ENCODE measurements at places on chromosomes 5 and 9.

DNA sequence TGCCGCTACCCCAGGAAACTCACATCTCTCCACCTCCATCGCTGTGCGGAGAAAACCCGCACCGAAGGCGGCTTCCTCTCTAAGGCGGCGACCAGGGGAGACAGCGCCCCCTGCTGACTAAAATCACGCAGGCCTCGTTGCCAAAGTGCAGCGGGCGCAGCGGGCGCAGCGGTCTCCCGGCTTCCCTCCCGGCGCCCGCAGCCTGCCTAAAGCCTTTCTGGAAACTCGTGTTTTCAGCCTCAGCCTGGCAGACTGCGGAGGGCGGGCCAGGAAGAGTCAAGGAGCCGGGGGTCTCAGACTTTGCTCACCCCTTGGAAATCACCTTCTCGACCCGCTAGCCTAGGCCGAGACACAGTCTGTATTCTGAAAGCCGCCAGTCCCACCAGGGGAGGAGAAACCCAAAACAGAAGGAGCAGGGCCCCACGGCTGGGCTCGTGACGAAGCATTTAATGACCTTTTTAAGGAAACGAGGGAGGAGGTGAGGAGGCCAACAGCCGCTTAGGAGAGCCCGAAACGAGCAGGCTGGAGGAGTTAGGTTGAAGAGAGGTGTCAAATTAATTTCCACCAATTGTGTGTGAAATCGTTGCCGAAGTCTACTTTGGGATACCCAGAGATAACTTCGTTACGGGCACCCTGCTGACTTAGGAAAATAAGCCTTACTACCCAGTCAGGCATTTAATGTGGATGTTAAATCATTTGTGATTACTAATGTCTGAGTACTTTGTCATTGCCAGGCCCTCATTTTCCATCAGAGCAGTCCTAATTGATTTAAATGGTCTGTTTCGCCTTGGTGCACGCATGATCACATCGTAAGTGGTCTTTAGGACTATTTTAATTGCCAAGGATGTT, 7.3 kb upstream of the FOXB2 start:
- DNase-seq, result peak; percentile 80

DNA sequence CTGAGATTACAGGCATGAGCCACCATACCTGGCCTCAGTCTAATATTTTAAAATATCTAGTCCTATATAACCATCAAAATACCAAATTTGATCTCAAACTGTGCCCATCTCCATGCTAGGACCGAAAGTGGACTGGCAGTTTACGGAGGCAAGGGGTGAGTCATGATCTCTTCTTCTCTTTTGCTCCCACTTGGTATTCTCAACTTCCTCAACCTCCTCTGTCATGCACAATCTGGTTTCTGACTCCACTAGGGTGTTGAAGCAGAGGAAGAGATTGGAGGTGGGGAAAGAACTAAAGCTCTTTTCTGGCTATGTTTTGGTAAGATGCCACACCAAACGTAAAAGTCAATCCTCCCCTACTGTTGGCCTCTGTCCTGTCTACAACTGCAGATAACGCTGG, 55.9 kb upstream of the CEMIP2 start:
- DNase-seq, result no peak

DNA sequence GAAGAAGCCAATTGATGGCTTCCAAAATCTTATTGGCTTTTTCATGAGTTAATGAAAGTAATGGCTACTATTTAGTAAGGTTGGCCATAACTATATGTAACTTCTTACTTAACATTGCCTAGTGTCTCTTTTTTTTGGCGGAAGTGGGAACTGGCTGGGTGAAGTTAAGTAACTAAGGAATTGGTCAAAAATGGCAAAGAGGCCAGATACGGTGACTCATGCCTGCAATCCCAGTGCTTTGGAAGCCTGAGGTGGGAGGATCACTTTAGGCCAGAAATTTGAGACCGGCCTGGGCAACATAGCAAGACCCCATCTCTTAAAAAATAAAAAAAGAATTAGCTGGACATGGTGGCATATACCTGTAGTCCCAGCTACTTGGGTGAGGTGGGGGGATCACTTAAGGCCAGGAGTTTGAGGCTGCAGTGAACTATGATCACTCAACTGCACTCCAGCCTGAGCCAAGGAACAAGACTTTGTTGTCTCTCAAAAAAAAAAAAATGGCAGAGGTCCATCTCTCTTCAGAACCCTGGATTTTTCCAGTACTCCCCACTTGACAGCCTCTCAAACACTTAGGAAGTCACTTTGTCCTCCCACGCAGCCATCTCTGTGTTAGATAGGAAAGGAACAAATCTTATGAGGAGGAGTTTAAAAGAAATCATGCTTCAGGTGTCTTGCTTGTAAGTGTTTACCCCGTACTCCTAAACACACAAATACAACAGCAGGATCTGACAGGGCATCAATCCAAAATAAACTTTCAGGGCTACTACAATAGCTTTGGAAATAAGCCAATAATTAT, 75.7 kb downstream of the TEK start:
- DNase-seq, result peak; percentile 31

GRCh38 chr9:71764891-71765290, 3.4 kb downstream of the CEMIP2 start:
- no peak for DNase-seq

DNA sequence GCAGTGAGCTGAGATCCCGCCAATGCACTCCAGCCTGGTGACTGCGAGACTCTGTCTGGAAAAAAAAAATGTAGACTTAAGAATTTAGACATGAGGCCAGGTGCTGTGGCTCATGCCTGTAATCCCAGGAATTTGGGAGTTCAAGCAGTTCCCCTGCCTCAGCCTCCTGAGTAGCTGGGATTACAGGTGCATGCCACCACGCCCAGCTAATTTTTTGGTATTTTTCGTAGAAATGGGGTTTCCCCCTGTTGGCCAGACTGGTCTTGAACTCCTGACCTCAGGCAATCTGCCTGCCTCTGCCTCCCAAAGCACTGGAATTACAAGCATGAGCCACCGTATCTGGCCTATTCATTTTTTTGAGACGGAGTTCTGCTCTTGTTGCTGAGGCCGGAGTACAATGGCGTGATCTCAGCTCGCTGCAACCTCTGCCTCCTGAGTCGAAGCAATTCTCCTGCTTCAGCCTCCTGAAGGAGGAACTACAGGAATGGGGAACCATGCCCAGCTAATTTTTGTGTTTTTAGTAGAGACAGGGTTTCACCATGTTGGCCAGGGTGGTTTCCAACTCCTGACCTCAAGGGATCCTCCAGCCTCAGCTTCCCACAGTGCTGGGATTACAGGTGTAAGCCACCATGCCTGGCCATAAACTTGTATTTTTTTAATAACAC, 14.0 kb downstream of the DDX46 start:
- DNase-seq, result no peak

GRCh38 chr9:127561491-127562278, 50.4 kb upstream of the STXBP1 start:
- peak; percentile 87 for DNase-seq

GRCh38 chr5:109805883-109806282, 116.2 kb downstream of the MAN2A1 start:
- DNase-seq, result no peak

- DNase-seq, result no peak
Measured at GRCh38 chr9:132703336-132703735, 33.1 kb downstream of the GTF3C4 start.

All from right cardiac atrium (tissue), 5 donors.